HCT116 (cell line): ENCODE measurements at places on chromosomes 3 and 15. TPM values are rescaled to one million over a fixed set of nuclear protein-coding genes. Genes with fewer than 3 reads are reported as not detected.
A peak's percentile ranks its signal among the peaks of the same experiment; 100 is the strongest.

GRCh38 chr3:852033-852432 lies 240.8 kb upstream of the CNTN6 start:
- no peak for DNase-seq
- no peaks in the 10 kb centered on the region for H3K36me3 ChIP-seq
- no peaks in the 10 kb centered on the region for H3K4me1 ChIP-seq
- H3K27me3 ChIP-seq = no peaks in the 10 kb centered on the region
- no peak overlapping the region for H3K27ac ChIP-seq

- no peaks in the 10 kb centered on the region for H3K27me3 ChIP-seq
- H3K4me1 ChIP-seq = no peaks in the 10 kb centered on the region
- no peak for DNase-seq
- H3K27ac ChIP-seq = no peak overlapping the region
- H3K36me3 ChIP-seq = no peaks in the 10 kb centered on the region
Measured at GRCh38 chr3:70994644-70995043, 588.9 kb downstream of the FOXP1 start.

DNA sequence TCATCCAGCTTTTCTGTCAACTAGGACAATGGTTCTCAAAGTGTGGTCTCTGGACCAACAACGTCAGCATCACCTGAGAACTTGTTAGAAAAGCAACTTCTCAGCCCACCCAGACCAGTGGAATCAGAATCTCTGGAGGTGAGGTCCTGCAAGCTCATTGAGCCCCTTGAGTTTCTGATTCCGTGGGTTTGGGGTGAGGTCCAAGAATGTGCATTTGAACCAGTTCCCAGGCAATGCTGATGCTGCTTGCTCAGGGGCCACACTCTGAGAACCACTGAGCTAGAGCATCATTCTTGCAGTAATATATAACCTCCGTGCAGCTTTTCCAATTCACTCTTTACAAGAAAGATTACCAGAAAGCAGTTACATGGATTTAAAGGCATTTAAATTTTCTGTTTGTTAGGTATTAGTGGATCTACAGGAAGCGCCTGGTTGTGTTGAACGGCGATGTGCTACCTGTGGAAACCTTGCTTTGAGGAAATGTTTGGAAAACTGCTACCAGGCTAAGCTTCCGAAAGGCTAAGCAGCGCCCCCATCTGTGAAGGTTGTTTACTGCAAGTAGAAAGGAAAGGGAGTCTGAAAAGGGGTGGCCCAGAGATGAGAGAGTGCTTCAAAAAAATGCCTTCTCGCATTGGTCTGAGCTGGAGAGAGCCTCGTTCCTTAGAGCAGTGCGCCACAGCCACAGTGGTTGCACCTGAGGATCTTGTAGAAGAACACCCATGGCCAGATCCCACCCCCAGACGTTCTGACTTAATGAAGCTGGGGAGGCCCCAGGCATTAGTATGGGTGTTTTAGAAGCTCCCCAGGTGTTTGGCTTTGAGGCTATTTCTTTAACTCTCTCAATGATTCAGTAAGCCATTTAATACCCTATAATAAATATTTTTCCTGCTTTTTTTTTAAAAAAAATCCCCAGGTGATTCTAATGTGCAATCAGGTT lies 50.0 kb downstream of the RLBP1 start:
- no peak overlapping the region for H3K4me3 ChIP-seq
- peaks cover 26% of the 10 kb centered on the region for H3K4me1 ChIP-seq
- H3K36me3 ChIP-seq = no peaks in the 10 kb centered on the region
- H3K27ac ChIP-seq = no peak overlapping the region
- H3K27me3 ChIP-seq = no peaks in the 10 kb centered on the region

- H3K27ac ChIP-seq = no peak overlapping the region
- H3K4me3 ChIP-seq = no peak overlapping the region
- peak; percentile 12 for DNase-seq
- peaks cover 11% of the 10 kb centered on the region; the same call in 1 of the 2 replicates for H3K4me1 ChIP-seq
Measured at GRCh38 chr15:39248204-39248603, 332.7 kb upstream of the THBS1 start.

Gene MNS1
- total RNA-seq = 1.9 TPM

Gene REC114
- not detected for total RNA-seq

Gene CPLX3
- total RNA-seq = not detected

Gene ACP3
- total RNA-seq = 0.79 TPM

Gene MUSTN1
- 0.44 TPM for total RNA-seq
